ENCODE measurements at places on chromosomes 3 and 15.

DNA sequence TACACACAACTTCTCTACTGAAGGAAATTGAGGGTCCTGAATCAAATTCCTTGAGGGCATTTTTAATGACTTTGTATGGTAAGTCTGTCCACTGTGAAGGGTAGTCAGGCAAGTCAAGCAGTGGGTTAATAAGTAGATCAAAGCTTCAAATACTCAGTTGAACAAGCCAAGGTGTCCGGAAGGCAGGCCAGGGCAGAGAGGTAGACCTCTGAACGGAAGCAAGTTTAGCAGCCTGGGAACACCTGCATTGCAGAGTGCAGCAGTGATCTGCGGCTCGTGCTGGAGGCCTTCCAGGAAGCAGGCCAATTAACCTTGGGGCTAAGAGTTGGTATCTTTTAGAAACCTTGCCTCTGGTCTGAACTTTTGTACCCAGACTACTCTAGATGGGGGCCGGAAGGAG is 143.8 kb downstream of the LRTM1 start:
- DNase-seq = no peak

DNA sequence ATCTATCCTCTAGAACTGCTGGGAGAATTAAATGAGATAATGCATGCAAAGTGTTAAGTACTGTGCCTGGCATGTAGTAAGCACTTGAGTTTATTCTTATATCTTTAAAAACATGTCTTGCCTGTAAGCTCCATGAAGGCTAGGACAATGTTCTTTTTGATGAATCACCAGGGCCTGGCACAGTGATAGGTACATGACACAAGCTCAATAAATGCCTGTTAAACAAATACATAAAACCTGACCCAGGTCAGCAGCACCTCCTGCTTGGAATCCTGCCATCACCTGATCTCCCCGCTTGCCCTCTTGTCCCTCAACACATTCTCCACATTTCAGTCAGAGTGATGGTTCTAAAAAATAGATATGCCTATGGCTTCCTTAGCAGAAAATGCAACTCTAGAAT is 186.8 kb downstream of the CHST2 start:
- DNase-seq = no peak

DNA sequence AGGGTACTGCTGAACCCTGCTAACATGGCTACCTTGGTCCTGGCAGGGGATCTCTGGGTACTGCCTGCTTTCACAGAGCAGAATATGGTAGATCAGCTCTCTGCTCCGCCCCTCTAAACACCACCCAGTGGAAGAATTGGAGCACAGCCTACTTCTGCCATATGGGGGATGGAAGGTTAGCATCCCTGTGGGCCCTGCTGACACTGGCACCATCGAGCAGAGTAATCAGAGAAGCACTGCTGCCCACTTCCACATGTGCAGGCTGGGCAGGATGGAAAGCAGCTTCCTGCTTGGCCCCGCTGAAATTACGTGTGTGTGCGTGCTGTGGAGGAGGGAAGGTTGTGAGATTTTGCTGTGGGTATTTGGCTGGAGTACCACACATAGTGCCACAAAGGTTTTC is 24.8 kb downstream of the CCR1 start:
- no peak for DNase-seq

DNA sequence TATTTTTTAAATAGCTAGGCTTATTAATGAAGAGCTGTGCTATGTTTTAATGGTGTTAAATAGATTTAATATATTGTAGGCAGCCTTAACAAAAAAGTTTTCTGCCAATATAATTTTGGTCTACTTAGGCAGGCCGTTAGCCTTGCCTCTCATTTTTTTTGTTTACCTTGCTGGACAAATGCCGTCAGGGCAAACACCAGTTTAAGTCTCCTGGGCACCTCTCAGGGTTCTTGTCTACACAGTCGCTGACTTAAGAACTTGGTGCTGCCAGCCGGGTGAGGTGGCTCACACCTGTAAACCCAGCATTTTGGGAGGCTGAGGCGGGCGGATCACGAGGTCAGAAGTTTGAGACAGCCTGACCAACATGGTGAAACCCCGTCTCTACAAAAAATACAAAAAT is 153.3 kb downstream of the ULK4 start:
- no peak for DNase-seq

GRCh38 chr3:142705198-142705597 is 18.6 kb upstream of the TRPC1 start:
- no peak for DNase-seq
